ENCODE measurements at places on chromosomes 2 and 18.

DNA sequence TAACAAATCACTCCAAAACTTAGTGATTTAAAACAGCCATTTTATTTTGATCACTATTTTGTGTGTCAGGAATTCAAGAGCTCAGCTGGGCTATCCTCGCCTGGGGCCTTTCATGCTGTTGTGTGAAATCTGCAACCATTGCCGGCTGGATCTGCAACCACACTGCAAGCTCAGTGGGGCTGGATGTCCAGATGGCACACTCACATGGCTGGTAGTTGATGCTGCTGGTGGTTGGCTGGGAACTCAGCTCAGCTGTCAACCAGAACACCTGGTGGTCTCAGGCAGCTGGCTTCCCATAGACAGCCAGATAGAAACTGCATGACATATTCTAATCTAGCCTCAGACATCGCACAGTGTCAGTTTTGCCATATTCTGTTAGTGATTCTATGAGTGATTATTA is 30.6 kb upstream of the AP1S3 start:
- no peak for DNase-seq

GRCh38 chr2:105611811-105612424 is 132.8 kb upstream of the NCK2 start:
- DNase-seq, result no peak

- no peak for DNase-seq
Observed at GRCh38 chr2:199469514-199470360, 12.0 kb upstream of the SATB2 start.

GRCh38 chr2:235494716-235495372 is 1.0 kb downstream of the AGAP1 start:
- no peak for DNase-seq

Data from inflammatory macrophage (primary cell).